ENCODE measurements at places on chromosomes 1 and 21.

DNA sequence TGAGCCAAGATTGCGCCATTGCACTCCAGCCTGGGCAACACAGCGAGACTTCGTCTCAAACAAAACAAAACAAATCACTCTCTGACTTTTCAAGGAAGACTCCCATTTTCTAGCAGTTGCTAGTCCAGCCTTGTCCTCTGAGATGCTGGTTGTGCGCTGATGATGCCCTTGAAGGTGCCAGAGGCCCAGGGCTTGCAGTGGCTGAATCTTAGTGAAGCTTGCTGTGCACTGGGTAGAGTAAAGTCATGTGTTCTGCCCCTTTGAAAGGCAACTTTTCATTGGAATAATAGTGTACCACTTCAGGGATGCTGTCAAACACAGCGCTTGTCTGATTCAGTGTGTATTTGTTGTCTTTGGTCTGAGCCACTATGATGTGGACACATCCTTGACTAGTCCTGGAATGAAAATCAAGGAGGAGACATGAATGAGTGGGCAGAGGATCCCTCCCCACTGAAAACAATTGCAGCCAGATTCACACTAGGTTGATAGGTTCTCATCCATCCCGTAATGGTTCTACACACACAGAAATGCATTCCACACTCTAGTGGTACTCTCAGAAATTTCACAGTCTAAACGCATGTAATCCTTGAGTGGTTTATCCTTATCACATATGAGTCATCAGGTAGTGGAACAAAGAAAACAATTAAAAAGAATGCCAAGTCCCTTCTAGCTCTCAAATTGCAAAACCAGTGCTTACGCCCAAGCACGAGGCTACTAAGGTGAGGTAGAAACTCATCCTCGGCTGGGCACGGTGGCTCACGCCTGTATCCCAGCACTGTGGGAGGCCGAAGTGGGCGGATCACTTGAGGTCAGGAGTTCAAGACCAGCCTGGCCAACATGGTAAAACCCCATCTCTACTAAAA is 17.8 kb upstream of the TDRD10 start:
- no peak for DNase-seq

DNA sequence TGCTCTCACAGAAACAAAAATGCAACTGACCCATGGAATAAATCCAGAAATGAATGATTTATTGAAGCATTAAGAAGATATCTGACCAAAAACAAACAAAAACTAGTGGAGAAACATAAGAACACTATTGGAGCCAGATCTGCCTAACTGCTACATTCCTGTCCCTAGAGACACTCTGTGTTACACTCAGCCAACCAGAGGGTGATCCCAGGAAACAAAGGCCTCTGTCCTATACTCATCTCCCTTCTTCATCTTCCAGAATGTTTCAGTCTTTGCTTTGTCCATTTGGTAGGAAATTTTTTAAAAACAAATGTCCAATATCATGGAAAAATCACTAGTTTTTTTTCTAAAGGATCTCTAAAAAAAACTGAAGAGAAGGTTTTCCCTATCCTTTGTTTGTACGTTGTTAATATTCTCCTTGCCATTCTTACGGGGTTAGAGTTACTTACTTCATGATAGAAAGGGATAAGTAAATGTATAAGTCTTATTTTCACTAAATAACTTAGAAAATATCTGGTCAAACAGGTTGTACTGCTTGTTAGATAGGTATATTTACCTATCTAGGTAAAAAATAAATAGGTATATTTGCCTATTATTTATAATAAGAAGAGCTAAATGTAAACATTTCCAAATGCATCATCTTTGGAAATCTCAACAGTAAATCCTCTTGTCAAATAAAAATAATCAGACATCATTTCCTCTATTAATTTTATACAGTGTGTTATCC is 59.1 kb downstream of the NME7 start:
- DNase-seq: no peak

DNA sequence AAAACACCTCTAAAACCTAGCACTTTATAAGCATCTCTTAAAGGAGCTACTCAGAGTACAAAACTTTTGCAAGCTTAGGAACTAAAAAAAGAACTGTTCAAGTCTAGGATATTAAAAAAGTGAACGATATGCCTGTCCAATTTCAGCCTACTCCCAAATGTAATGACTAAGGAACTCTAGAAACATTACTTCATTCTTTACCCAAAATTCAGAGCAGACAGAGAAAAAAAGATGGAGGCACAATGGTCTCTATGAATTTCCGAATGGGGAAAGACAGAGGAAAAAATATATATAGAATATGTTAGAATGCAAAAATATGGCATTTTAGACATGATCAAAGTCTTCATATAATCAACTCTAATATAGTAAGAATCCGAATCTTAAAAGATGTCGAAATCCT is 61.2 kb downstream of the TP53BP2 start:
- no peak for DNase-seq

GRCh38 chr1:69846267-69846666 is 278.5 kb downstream of the LRRC7 start:
- peak; percentile 44 for DNase-seq

GRCh38 chr1:226034482-226034881 is 28.0 kb upstream of the H3-3A start:
- DNase-seq: no peak

DNA sequence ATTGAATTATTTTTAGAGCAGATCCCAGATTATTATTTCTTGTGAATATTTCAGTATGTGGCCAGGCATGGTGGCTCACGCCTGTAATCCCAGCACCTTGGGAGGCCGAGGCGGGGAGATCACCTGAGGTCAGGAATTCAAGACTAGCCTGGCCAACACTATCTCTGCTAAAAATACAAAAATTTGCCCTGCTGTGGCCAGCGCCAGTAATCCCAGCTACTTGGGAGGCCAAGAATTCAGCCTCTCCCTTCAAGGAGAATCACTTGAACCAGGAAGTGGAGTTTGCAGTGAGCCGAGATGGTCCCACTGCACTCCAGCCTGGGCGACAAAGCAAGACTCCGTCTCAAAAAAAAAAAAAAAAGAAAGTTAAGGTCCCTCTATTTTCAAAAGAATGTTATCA is 4.3 kb downstream of the OSBPL9 start:
- DNase-seq: no peak

- no peak for DNase-seq
These were observed 18.5 kb upstream of the MTARC1 start for GRCh38 chr1:220768126-220768601.

DNA sequence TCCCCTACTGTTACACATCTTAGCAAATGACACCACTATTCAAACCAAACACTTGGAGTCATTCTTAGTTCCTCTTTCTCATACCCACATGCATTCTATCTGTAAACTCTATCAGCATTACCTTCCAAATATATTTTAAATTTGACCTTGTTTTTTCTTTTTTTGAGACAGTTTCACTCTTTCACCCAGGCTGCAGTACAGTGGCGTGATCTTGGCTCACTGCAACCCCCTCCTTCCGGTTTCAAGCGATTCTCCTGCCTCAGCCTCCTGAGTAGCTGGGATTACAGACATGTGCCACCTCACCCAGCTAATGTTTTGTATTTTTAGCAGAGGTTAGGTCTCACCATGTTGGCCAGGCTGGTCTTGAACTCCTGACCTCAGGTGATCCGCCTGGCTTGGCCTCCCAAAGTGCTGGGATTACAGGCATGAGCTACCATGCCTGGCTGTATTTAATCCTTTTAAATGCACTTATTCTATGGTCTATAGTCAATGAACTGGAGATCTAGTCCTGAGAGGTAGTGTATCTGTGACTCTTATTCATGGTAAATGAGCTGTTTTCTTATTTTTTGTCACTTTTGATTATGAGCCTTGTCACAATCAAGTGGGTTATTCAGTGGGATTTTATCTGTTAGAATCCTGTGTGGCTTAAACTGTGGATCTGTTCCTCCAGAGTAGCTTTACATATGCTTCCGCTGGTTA is 73.1 kb downstream of the GATAD2B start:
- DNase-seq: no peak

DNA sequence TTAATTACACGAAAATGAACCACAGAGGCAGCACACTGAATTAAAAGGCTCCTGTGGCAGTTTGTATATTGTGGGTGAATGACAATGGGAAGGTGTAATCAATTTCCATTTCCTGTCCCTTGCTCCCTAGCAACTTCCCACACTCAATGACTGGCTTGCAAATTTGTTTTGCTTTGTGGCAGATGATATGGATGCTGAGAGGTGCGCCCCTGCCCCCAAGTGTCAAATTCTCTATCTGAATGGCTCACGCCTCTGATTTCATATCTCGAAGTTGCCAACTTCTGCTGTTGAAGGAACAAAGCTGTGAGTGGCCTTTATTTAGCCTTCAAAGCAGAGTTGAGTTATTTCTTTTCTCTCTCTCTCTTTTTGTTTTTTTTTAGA is 86.0 kb downstream of the FOXD2 start:
- DNase-seq: no peak

- peak; percentile 50 for DNase-seq
These were observed 11.9 kb upstream of the RXRG start for GRCh38 chr1:165456861-165457260.

DNA sequence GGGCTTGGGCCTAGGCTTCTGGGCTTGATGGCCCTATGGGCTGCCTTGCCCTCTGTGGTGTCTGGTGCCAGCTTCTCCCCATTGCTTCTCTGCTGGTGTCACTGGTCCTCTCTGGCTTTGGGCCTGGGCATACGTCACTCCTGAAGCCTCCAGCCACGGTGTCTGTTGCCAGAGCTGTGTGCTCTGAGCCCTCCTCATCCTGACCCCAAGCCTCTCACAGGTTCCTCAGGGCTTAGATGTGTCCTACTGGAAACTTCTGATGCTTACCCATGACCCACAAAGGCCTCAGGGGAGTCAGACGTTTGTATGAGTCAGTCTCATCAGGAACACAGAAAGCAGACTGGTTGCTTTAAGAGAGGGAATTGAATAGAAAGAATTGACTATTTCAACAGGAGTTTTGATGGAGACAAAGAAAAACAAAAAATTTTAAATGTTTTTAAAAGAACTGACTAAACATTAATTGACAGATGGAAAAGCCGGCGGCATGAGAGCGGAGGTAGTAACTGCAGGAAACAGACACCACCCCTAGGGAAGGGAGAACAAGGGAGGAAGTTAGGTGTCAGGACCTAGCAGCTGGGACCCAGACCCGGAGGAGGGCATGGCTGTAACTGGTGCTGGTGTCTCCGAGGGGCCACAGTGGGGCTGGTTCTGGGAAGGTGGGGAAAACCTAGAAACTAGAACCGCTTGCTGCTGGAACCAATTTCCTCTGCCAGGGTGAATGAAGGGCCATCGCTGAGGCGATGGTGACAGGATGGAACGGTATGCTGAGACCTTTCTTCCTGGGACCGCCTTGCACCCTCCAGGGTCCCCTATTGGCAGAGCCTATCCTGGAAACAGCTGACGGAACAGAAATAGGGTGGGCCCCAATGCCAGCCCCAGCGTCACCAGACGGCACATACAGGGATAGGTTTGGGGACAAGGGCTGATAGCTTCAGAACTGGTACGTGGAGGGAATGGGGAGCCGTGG is 40.0 kb upstream of the CITED4 start:
- no peak for DNase-seq

DNA sequence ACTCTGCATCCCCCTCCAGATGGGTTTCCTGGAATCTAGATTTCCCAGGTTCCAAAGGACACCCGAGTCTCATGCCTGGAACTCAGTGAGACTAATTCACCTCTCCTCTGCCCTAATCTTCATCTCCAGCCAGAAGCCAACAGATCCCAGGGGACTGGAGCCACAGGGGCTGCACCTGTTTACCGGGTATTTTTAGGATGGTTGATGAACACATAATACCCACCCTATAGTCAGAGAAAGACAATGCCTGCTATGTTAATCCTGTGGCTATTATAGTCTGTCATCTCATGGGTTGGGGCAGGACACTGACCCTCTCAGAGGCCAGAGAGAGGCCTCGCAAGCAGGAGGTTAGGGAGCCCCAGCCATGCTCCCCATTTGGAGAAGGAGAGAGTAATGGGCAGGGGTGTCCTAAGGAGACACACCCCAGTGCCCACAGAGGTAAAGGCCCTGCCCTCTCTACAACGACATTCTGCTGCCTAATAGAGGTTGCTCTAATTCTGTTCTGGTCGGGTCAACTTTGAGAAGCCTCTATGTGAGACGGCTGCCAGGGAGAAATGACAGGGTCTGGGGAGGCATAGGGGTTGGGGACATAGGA is 1.0 kb upstream of the TNNI1 start:
- no peak for DNase-seq

GRCh38 chr1:56915960-56916359 is 49.9 kb downstream of the C8B start:
- DNase-seq: peak; percentile 45

- DNase-seq: no peak
These were observed 111.5 kb upstream of the LYPLAL1 start for GRCh38 chr1:219062161-219062560.

DNA sequence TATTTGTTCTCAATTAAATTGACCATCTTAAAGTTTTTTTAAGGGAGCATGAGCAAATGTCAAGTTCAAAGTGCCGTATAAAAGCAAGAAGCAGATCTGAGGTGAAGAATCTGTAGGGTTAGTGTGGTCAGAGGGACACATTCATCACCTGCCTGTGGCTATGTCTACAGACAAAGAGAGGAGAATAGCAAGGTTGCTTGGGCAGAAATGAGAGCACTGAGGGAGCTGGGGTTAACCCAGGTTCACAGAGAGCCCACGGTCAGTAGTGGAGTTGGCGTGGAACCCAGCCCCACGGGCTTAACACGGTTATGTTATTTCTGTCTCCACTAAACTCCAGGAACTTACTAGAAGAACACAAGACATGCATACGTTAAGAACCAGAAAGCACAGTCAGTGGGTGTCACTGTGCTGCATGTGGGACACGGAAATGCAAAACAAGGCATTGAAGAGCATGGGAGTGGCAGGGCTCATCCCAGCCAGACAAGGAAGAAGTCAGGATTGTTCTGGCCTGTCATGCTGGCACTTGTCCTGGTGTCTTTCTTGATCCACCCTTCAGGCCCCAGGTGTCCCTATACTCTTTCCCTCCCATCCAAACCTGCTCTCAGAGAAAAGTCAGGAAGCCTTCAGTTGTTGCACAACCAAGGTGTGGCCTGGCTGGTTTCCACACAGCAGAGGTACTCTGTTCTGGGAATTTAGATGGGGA is 95.5 kb upstream of the IVNS1ABP start:
- DNase-seq: no peak

- peak; percentile 24 for DNase-seq
These were observed 39.9 kb upstream of the AK4 start for GRCh38 chr1:65108025-65108642.

GRCh38 chr1:201916649-201917249 is 28.1 kb downstream of the SHISA4 start:
- no peak for DNase-seq

DNA sequence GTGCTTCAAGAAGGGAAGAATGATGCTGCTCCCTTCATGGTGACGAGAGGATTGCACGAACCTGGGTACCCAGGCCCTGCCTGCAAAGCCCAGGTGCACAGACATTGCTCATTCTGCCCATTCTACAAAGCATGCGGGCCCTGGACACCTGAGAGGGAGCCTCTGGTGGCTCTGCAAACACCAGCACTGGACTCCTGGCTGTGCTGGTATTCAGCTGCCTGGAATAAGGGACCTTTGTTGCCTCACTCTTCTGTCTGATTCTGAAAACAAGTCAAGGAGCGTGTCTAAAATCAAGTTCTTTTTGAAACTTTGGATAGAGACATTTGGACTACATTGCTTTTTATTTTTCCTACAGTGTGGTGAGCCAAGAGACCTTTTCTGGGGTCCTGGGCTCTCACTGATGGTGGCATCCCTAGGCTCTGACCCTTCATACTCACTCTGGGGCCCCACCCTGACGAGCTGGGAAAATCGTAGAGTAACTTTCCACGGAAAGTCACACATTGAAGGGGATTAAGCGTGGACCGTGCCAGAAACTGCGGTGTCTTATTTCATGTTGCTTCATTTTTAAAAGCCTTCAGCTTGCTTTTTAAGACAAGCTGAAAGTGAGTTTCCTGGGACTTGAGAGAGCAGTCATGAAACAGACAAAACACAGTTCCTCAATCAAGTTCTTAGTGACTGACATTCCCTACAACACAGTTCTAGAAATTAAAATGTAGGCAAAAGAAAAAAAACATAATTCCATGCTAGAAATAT is 24.0 kb downstream of the ABCA4 start:
- no peak for DNase-seq

Data from NCI-H510A treated with DMSO at 0.1 percent for 48 hours (cell line).